HepG2 (cell line): ENCODE measurements at places on chromosomes 4 and X.

- H3K4me1 ChIP-seq = peaks cover under 1% of the 10 kb centered on the region; the same call in 1 of the 2 replicates
- H3K27ac ChIP-seq = no peak overlapping the region
- peak; percentile 37 for DNase-seq
Measured at GRCh38 chr4:152408514-152409327, 127.2 kb downstream of the FBXW7 start.

DNA sequence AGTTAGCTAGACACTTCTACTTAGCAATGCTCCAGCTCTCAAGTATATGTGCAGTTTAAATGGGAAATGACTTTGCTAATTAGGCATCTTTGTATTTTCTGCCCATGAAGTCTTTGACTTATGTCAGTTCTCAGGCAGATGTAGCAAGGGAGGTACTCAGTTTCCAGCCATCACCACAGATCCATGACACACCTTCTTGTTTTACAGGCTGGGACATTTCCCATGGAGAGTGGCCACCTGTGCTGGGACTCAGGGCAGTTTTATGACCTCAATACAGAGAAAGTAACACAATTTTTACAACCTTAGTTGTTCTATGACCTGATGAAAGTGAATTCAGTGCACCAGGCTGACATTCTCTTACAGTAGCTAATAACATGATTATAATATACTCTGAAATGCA, 280.7 kb upstream of the GK2 start:
- no peak for DNase-seq
- no peak overlapping the region for H3K27ac ChIP-seq
- no peaks in the 10 kb centered on the region for H3K27me3 ChIP-seq
- H3K4me3 ChIP-seq = no peak overlapping the region

GRCh38 chr4:82447886-82448285, 17.5 kb downstream of the ENOPH1 start:
- no peaks in the 10 kb centered on the region for H3K27me3 ChIP-seq
- DNase-seq = no peak
- H3K27ac ChIP-seq = no peak overlapping the region
- no peaks in the 10 kb centered on the region for H3K4me1 ChIP-seq

DNA sequence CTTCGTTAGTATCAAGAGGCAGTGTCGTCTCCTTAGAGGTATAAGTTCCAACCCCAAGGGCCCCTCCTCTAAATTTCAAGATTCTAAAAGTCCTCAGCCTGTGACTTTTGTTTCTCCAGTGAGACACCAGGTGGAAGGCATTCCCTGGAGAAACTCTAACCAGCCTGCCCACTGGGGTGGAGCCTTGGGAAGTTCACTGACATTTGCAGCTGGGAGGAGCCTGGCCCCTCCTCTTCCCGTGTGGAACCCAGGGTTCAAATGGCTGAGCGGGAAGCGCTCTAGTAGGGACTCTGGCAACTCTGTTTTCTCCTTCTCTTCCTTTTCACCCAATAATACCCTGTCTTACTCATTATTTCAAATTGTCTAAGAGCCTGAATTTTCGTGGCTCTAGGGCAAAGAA, 325.0 kb downstream of the TLL1 start:
- DNase-seq = no peak
- H3K36me3 ChIP-seq = no peaks in the 10 kb centered on the region
- no peak overlapping the region for H3K27ac ChIP-seq
- no peaks in the 10 kb centered on the region for H3K4me1 ChIP-seq

DNA sequence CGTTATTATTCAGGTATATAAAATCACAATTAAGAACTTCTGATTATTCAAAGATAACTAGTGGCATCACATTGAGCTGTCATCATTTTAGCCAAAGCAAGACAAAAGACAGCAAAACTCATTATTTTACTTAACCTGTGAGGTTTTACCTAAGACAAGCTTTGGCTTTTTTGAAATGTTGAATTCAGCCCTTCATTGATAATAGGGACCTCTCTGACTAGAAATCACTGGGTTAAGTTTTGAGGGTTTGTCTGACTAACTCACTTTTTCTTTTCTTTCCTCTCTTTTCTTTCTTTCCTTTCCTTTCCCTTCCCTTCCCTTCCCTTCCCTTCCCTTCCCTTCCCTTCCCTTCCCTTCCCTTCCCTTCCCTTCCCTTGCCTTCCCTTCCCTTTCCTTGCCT, 244.2 kb downstream of the GRXCR1 start:
- H3K4me3 ChIP-seq = no peak overlapping the region
- no peak for DNase-seq
- no peak overlapping the region for H3K27ac ChIP-seq

DNA sequence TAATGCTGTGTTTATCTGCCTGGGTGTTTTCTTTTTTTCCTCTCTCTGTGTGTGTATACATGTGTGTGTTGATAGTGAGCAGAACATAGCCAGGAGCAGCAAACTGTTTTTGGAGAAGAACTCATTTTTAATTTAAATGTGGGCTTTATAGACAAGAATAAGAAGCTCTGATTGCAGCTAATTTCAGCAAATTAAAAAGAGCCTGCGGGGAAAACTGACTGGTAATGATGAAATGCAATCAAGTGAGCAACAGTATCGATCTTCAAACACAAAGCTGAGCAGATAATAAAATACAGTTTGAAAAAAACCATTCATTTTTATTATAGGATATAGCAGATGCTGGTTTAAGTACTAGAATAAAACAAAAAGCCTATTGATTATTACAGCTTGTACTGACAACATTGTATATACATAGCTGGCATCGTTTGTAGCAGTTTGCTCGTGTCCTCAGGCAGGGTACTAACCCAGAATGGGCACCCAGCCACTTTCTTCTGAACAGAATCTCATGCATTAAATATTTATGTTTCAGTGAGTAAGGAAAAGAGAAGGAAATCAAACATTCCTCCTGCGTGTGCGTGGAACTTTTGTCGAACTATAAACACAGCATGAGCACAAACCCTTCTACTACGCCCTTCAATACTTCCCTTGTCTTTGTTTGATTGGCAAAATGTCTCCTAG, 73.5 kb upstream of the ZFP42 start:
- H3K36me3 ChIP-seq = no peaks in the 10 kb centered on the region
- DNase-seq = no peak
- no peak overlapping the region for H3K4me3 ChIP-seq
- no peaks in the 10 kb centered on the region for H3K4me1 ChIP-seq

GRCh38 chr4:80423553-80424224, 88.2 kb downstream of the CFAP299 start:
- H3K27me3 ChIP-seq = no peaks in the 10 kb centered on the region
- no peaks in the 10 kb centered on the region for H3K36me3 ChIP-seq
- H3K4me3 ChIP-seq = no peak overlapping the region
- H3K27ac ChIP-seq = no peak overlapping the region

- no peak for DNase-seq
- H3K36me3 ChIP-seq = no peaks in the 10 kb centered on the region
- H3K4me1 ChIP-seq = no peaks in the 10 kb centered on the region
- H3K4me3 ChIP-seq = no peak overlapping the region
- H3K27me3 ChIP-seq = peaks cover 16% of the 10 kb centered on the region; the same call in 2 of the 3 replicates
Measured at GRCh38 chr4:87807402-87807801, 8.0 kb downstream of the IBSP start.

- no peaks in the 10 kb centered on the region for H3K4me1 ChIP-seq
- no peak overlapping the region for H3K27ac ChIP-seq
- H3K27me3 ChIP-seq = no peaks in the 10 kb centered on the region
- no peak for DNase-seq
- no peak overlapping the region for H3K4me3 ChIP-seq
Measured at GRCh38 chrX:110374559-110374958, 15.9 kb downstream of the RTL9 start.

- H3K36me3 ChIP-seq = no peaks in the 10 kb centered on the region
- no peak for DNase-seq
- H3K4me3 ChIP-seq = no peak overlapping the region
- no peaks in the 10 kb centered on the region for H3K4me1 ChIP-seq
- no peak overlapping the region for H3K27ac ChIP-seq
Measured at GRCh38 chrX:96435378-96436035, 249.1 kb upstream of the DIAPH2 start.

DNA sequence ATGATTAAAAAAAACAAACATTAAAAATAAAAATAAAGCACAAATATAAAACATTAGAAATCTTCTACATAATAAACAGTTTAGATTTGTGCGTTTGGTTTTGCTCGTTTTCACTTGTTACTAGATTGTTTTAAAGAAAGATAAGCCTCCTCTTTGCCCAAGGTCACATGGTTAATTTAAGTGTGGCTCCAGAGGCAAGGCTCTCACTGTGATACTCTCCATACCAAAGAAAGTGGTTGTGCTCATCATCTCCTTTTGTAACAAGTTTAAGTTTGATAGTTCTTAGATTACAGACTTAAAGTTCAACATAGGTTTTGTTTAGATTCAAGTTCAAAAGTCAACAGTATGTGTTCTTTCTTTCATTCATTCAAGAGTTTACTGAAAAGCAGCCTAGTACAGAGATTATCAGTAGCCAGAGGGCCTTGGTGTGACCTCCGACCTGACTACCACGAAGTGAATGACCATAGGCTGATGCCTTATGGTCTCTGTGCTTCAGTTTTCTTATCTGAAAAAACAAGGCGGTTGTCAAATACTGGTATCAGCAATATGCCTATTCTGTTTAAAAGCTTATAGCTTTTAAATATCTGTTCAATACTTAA, 133.2 kb downstream of the ZAR1 start:
- peaks cover 16% of the 10 kb centered on the region for H3K4me1 ChIP-seq
- H3K4me3 ChIP-seq = no peak overlapping the region
- no peaks in the 10 kb centered on the region for H3K27me3 ChIP-seq
- H3K27ac ChIP-seq = no peak overlapping the region
- H3K36me3 ChIP-seq = peaks cover 1% of the 10 kb centered on the region; the same call in 1 of the 2 replicates
- DNase-seq = peak; percentile 62

GRCh38 chrX:13659063-13659462, 6.1 kb downstream of the TCEANC start:
- peak overlapping the region; percentile 21; the same call in 1 of the 2 replicates for H3K4me3 ChIP-seq
- peaks cover 10% of the 10 kb centered on the region for H3K4me1 ChIP-seq
- H3K27ac ChIP-seq = no peak overlapping the region
- peak; percentile 8 for DNase-seq

GRCh38 chrX:10099411-10099810, 57.4 kb upstream of the CLCN4 start:
- no peak overlapping the region for H3K27ac ChIP-seq
- H3K27me3 ChIP-seq = no peaks in the 10 kb centered on the region

GRCh38 chr4:83516042-83516772, 19.7 kb upstream of the GPAT3 start:
- H3K27ac ChIP-seq = no peak overlapping the region
- H3K4me1 ChIP-seq = no peaks in the 10 kb centered on the region
- no peak overlapping the region for H3K4me3 ChIP-seq
- H3K36me3 ChIP-seq = no peaks in the 10 kb centered on the region

- DNase-seq = no peak
- no peak overlapping the region for H3K27ac ChIP-seq
- no peaks in the 10 kb centered on the region for H3K27me3 ChIP-seq
- no peaks in the 10 kb centered on the region for H3K36me3 ChIP-seq
- no peaks in the 10 kb centered on the region for H3K4me1 ChIP-seq
Measured at GRCh38 chr4:104394406-104395167, 100.1 kb downstream of the CXXC4 start.

DNA sequence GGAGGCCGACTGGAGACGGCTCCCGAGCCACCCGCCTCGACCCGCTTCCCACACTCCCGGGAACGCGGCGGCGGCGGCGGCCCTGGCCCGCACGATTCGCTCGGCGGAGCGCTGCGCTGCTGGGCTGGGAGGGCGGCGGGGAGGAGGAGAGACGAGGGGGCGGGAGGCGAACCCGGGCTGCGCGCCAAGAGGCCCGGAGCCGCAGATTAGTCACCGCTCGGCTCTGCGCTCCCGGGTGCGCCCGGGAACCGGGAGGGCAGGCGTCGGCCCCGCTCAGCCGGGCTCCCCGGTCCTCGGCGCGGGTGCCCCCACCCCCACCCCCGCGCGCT, 11.2 kb upstream of the BCOR start:
- H3K4me1 ChIP-seq = peaks cover 21% of the 10 kb centered on the region
- H3K4me3 ChIP-seq = peak overlapping the region; percentile 53; the same call in 1 of the 2 replicates
- H3K27ac ChIP-seq = peak overlapping the region; percentile 97
- no peaks in the 10 kb centered on the region for H3K27me3 ChIP-seq
- no peaks in the 10 kb centered on the region for H3K36me3 ChIP-seq

- H3K4me1 ChIP-seq = no peaks in the 10 kb centered on the region
- no peak overlapping the region for H3K27ac ChIP-seq
- peaks cover 11% of the 10 kb centered on the region; the same call in 1 of the 3 replicates for H3K27me3 ChIP-seq
- DNase-seq = no peak
- no peak overlapping the region for H3K4me3 ChIP-seq
Measured at GRCh38 chr4:138636781-138637180, 378.8 kb upstream of the NOCT start.

DNA sequence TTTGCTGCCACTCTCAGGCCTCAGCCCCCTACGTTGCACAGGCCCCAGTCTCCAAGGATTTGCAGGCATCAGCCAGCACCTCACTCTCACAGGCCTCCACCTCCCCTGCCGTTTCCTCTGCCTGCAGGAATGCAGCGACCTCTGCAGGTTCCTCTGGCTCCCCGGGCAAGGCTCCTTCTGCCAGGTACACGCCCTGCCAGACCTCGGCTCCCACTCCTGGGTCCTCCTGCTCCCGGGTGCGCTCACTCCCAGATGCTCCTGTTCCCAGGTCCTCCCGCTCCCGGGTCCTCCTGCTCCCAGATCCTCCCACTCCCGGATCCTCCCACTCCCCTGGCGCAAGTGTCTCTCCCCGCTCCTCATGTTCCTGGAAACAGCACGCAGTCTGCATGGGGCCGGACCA, 144.4 kb upstream of the RADX start:
- no peaks in the 10 kb centered on the region for H3K4me1 ChIP-seq
- no peak overlapping the region for H3K4me3 ChIP-seq
- no peak for DNase-seq
- H3K27ac ChIP-seq = no peak overlapping the region
- no peaks in the 10 kb centered on the region for H3K36me3 ChIP-seq

- H3K27ac ChIP-seq = no peak overlapping the region
- H3K36me3 ChIP-seq = no peaks in the 10 kb centered on the region
- H3K4me1 ChIP-seq = peaks cover 33% of the 10 kb centered on the region
- H3K4me3 ChIP-seq = no peak overlapping the region
Measured at GRCh38 chrX:10025742-10026493, 58.8 kb downstream of the CLDN34 start.

DNA sequence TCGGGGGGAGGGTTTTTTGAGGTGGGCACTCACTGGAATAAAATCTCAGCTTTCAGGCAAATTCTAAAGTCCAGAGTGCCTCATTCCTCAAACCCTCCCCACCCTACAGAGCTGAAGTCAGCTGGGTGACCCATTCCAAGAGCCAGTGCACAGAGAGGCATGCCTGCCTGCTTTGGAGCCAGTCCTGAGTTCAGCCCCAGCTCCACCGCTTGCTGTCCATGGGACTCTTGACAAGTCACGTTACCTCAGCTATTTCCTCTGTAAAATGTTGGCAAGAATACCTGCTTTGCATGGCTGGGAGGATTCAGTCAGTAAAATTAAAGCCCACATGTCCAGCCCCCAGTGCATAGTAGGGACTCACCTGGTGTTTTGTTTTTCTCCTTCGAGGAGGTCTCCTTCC, 125.9 kb upstream of the PJA1 start:
- H3K4me3 ChIP-seq = no peak overlapping the region
- no peaks in the 10 kb centered on the region for H3K27me3 ChIP-seq
- H3K4me1 ChIP-seq = peaks cover 3% of the 10 kb centered on the region
- no peak overlapping the region for H3K27ac ChIP-seq
- H3K36me3 ChIP-seq = no peaks in the 10 kb centered on the region

- no peak for DNase-seq
- H3K27me3 ChIP-seq = no peaks in the 10 kb centered on the region
- no peak overlapping the region for H3K27ac ChIP-seq
- H3K4me3 ChIP-seq = no peak overlapping the region
Measured at GRCh38 chr4:142567199-142567598, 278.9 kb downstream of the INPP4B start.

- H3K27me3 ChIP-seq = no peaks in the 10 kb centered on the region
- no peaks in the 10 kb centered on the region for H3K36me3 ChIP-seq
- no peak overlapping the region for H3K27ac ChIP-seq
- H3K4me3 ChIP-seq = no peak overlapping the region
- DNase-seq = no peak
Measured at GRCh38 chrX:9378980-9379696, 85.7 kb upstream of the TBL1X start.
